ENCODE measurements at places on chromosomes 2 and 18. TPM values are rescaled to one million over a fixed set of nuclear protein-coding genes. Genes with fewer than 3 reads are reported as not detected.

Gene DAPL1
- not detected for polyA plus RNA-seq

Gene CCDC148
- polyA plus RNA-seq = not detected

Gene LINC00305
- not detected for polyA plus RNA-seq

Gene OTOS
- not detected for polyA plus RNA-seq

Gene ZNF2
- polyA plus RNA-seq = 3.8 TPM

Gene HNMT
- polyA plus RNA-seq = 1.3 TPM

Gene CNTNAP5
- not detected for polyA plus RNA-seq

Gene CDKL4
- polyA plus RNA-seq = not detected

Gene IL37
- not detected for polyA plus RNA-seq

Gene MARCHF4
- 0.19 TPM for polyA plus RNA-seq

Gene RAPGEF4
- polyA plus RNA-seq = not detected

Gene ACMSD
- not detected for polyA plus RNA-seq

Gene SLC9A2
- not detected for polyA plus RNA-seq

Gene SPP2
- polyA plus RNA-seq = not detected

Gene CDH20
- polyA plus RNA-seq = not detected

Gene NRP2
- polyA plus RNA-seq = not detected

Gene ZNF892
- polyA plus RNA-seq = 1.9 TPM

Gene LYG1
- not detected for polyA plus RNA-seq

Gene NDC80
- 2.7 TPM for polyA plus RNA-seq

Gene PARD6G
- polyA plus RNA-seq = 0.06 TPM

Gene LIMS3
- 4.0 TPM for polyA plus RNA-seq

Gene SPC25
- polyA plus RNA-seq = not detected

Gene POTEC
- polyA plus RNA-seq = not detected

Gene CHRNG
- polyA plus RNA-seq = not detected
